Glomerular endothelial cell (primary cell): ENCODE measurements at places on chromosomes 1 and 21. TPM values are rescaled to one million over a fixed set of nuclear protein-coding genes. Genes with fewer than 3 reads are reported as not detected.

GBP7 gene
- total RNA-seq = not detected in 2 replicates

TBX19 gene
- 1.1 and 1.2 TPM in 2 replicates for total RNA-seq

ADAM30 gene
- not detected in 2 replicates for total RNA-seq

CRYBG2 gene
- under 0.01 TPM in 1 of 2 replicates, not detected in the other for total RNA-seq

SF3B4 gene
- total RNA-seq = 13.0 and 20.0 TPM in 2 replicates

SEC16B gene
- 1.5 and 1.6 TPM in 2 replicates for total RNA-seq

TCHH gene
- total RNA-seq = under 0.01 and 0.12 TPM in 2 replicates

HAO2 gene
- total RNA-seq = not detected in 2 replicates

OPRD1 gene
- total RNA-seq = under 0.01 TPM in 1 of 2 replicates, not detected in the other

SAMSN1 gene
- total RNA-seq = 0.15 and 0.23 TPM in 2 replicates

NUP210L gene
- not detected in 2 replicates for total RNA-seq

GJA4 gene
- 3.2 and 62.1 TPM in 2 replicates for total RNA-seq
